ENCODE measurements at places on chromosomes 1 and 21.

DNA sequence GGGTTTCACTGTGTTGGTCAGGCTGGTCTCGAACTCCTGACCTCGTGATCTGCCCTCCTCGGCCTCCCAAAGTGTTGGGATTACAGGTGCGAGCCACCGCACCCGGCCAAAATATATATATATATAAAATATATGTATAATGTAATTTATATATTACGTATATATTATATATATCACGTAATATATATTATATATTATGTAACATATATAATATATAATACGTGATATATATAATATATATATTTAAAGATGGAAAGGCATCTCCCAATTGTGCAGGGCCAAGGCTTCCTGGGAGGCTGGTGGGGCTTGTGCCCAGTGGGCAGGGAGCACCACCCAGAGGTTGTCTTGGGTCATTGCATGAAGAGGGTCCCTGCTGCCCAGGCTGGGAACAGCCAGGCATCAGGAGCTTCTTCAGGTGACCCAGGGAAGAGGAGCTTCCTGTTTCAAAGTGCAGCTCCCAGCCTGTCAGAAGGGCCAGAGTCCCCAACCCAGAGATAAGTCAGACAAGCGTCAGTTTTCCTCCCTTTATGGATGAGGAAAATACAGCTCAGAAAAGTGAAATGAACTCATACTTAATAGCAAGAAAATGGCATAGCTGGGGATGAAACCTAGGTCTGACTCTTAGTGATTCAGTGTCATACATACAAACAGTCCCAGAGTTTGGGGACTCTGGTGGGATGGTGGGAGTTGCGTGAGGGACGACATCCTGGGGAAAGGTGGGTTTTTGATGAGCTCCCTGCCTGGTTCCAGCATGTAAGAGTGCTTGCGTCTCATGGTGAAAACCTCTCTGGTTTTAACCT lies 12.0 kb downstream of the UBE2Q1 start:
- DNase-seq = peak; percentile 41

DNA sequence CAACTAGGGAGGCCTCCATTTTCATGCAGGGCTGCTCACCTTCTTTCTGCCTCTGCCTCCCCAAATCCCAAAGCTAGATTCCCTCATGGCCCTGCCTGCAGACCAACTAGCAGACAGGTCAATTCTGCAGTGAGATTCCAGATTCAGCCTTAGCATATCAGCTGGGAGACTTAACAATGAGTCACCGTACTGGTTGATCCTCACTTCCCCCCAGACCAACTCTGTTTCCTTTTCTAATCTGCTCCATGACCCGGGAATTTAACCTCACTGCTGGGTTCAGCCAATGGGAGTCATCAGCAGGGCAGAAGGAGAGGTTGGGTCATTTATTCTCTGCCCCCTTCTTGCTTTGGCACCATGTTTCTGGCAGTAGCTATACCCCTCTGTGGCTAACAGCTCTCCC lies 140.6 kb upstream of the GRIK3 start:
- DNase-seq = no peak

GRCh38 chr1:182257369-182258063 lies 134.1 kb downstream of the GLUL start:
- DNase-seq = no peak

- DNase-seq = no peak
These were observed 44.6 kb downstream of the NFYC start for GRCh38 chr1:40736085-40736531.

GRCh38 chr21:20270365-20271055 lies 727.7 kb upstream of the NCAM2 start:
- no peak for DNase-seq

DNA sequence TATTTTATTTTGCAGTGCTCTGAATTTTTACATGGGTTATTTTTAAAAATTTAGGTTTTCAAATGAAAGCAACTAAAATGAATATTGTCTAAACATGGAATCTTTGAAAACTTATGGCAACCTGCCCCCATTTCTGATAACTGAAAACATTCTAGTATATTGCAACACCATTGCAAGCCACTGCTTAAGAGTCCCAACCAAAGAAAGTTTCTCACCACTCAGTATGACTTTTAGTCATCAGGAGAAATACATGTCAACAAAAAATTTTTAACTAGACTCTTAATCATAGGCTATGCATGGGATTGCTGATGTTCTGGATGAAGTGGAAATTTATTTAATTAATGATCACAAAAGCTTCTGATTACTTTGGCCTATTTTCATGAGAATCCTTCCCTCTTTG lies 112.1 kb downstream of the TNFSF18 start:
- DNase-seq = peak; percentile 40

DNA sequence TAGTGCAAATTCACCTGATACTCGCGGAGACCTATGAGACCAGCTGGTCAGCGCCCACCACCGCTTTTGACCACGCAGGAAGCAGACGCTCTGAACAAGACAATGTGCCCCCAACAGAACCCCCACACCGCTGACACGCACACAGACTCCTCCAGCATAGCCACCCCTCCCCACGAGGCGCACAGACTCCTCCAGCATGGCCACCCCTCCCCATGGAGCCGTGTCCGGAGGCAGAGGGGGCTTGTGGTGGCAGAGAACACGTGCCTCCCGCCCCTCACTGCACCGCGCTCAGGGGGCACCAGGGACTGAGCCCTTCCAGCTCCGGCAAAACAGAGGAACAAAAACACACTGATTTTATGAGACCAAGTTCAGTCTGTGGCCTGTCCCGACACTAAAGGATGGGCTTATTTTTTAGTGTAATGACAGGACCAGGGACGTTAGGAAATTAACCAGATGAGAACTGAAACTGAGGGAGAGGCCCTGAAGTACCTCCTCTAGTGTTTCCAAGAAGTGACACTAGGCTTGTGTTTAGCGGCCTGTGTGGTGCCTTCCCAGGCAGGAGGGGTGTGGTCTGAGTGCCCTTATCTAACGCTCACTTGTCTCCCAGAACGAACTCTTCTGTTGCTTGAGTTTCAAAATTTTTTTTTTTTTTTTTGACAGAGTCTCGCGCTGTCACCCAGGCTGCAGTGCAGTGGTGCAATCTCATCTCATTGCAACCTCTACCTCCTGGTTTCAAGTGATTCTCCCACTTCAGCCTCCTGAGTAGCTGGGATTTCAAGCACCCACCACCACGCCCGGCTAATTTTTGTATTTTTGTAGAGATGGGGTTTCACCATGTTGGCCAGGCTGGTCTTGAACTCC lies 10.0 kb upstream of the AGPAT3 start:
- DNase-seq = no peak

GRCh38 chr1:98126740-98127139 lies 205.9 kb upstream of the DPYD start:
- DNase-seq = no peak

DNA sequence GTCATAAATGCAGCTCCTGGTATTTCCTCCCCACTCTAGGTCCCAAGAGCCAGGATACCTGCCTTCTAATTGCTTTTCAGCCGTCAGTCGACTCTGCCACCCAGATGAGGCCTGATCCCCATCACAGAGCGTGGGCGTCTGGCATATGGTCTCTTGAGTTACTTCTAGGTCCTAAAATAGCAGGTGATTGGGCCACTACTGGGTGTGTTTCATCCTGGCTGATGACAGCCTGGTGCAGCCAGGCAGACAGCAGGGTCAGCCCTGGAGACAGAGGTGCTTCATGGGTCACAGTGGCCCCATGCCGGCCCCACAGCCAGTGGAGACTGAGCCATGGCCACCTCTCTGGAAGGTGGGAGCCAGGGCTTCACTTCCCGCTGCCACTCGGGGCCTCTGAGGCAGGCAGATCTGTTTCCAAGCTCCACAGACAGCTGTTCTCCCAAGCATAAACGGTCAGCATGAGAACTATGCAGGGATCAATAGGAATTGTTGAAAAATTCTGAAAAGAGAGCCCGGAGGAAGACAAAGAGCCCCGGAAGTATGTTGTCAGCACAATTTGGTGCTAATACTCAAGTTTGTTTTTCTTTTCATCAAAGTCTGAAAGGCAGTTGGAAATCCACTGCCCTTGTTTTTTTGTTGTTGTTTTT lies 83.0 kb downstream of the MAN1C1 start:
- DNase-seq = no peak

GRCh38 chr1:68229650-68230483 lies 2.5 kb downstream of the WLS start:
- DNase-seq = no peak

DNA sequence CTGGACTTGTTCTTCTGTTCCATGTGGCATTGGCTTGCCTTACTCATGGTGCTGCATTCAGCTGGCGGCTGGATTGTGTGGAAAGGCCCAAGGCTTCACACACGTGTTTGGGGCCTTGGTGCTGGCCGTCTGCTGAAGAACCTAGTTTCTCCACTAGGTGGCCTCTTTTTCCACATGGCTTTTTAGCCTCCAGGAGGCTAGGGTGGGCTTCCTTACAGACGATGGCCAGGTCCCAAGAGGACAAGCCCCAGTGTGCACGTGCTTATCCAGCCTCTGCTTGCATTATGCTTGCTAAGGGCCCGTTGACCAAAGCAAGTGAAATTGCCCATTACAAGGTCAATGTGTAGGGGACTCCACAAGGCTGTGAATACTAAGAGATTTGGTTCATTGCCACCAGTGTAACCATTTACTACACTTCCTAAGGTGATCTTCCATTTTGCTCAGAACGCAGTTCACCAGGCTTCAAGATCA lies 47.5 kb upstream of the FOXO6 start:
- no peak for DNase-seq

DNA sequence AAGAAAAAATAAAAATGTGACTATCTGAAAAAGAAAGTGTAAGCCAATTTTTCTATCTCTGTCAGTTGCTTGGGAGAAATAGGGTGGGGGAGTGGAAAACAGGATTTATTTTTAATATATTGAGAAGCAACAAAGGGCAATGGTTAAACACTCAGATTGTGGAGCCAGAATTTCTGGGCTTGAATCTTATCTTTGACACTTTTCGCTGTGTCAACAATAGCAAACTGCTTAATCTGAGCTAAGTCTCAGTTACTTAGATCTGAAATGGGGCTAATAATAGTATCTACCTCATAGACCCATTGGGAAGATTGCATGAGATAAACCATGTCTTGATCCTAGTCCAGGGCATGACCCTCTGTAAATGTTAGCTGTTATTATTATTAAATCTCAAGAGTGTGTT lies 468.1 kb downstream of the ADGRL2 start:
- no peak for DNase-seq

DNA sequence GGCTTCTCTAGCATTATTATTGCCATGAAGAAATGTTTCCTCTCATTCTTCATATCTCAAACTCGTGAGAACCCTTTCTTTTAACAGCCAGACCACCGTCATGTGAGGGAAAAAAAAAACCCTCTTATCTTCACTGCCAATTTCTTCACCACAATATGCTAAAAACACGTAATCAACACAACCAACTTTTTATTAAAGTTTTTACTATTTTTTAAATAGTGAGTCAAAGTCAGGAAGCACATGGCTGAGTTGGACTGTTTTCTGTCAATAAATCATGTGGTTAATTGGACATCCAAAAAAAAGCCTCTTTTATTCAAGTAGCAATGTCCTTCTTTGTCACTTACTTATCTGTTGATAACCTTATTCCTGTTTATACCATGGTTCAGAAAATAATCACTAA lies 55.9 kb upstream of the SAMD13 start:
- DNase-seq = no peak

- DNase-seq = no peak
These were observed 22.3 kb downstream of the ABCA4 start for GRCh38 chr1:94098585-94099111.

DNA sequence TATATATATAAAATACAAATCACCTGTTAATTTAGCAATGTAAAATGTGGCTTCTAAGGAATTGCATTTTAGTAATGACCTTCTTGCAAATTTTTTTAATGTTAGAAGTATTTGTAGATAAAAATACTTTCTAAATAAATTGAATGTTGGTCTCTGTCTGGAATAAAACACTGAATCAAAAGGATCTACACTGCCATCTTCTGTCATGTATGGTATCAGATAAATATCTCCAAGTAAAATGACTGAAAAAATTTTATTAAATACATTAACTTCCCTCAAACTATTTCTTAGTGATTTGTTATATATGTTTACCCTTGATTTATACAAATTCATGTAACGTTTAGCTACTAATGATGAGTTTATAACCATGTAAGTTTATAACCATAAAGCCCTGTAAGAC lies 2029.3 kb downstream of the MRPL39 start:
- no peak for DNase-seq

- DNase-seq = no peak
These were observed 24.5 kb upstream of the RCSD1 start for GRCh38 chr1:167605576-167605975.

DNA sequence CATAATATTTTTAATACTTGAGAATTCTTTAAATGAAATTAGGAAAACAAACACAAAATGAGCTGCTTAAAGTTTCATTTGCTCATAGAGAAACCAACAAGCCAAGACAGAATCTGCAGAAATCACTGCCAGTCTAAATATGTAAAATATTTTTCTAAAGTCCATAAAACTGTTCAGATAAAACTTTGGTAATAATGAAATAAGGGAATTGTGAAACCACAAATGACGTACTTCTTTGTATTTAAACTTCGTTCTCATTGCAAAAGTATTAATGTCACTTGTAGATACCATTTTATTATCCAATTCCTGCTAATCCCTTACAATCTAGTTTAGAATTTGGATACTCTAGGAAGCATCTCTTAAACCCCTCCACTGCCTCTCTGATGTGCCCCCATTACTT lies 234.5 kb upstream of the NEGR1 start:
- DNase-seq = no peak

DNA sequence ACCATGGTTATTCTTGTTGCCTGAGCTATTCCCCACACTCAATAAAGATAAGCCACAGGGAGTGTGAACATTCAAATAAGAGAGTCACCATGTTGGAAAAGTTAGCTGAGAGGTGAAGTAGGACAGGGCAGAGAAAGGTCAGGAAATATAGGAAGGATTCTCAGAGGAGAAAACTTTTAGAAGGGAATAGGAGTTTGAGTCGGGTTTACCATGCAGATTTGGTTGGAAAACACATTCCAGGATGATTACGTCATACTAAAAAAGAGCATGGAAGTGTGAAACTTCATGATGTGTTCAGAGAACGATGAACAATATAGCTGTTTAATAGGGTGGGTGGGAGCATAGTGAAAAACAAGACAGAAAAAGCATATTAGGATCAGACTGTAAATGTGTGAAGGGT lies 1125.3 kb upstream of the ADGRL2 start:
- no peak for DNase-seq

DNA sequence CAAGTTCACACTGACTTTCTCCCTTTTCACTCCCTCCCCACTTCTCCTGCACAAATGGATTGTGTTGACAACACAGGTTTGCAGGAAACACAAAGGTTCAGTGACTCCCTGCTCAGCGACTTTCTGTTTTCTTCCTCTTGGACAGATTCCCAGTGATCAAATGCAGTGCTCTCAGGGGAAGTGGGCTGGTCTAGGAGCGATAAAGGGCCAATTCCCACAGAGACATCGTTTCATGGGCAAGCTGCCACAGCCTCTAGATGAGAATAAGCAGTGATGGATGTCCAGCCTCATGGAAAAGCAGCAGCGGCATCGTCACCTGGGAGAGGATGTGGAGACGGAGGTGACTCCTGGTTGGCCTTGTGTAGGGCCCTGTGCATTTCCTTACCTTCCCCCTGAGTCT lies 30.6 kb downstream of the FYB2 start:
- no peak for DNase-seq

All from fibroblast of the conjunctiva (primary cell).